Omental fat pad (tissue), 4 donors: ENCODE measurements at places on chromosomes 5 and 9.

- DNase-seq = no peak
Observed at GRCh38 chr9:137556069-137556838, 4.6 kb downstream of the MRPL41 start.

DNA sequence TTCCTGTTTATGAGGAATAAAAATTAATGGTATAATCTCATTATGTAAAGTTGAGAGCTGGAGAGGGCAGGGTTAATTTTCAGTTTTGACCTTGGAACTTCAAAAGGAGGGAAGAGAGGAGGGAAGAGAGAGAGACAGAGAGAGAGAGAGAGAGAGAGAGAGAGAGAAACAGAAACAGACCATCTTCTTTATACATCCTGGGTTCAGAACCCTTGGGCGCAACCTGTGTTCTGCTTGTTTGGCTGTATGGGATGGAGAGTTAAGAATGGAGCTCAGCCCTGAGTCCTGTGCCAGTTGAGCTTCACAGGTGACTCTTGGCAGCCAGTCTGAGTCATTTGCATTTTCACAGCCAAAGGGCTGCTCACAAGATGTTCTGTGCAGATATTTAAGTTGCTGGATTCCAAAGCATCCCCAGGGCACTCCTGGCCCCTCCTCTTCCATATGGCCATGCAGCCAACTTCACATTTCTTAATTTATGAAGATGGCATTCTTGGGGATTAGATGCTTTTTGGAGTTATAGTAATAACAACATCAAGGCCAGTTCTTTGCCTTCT is 143.5 kb downstream of the CARTPT start:
- no peak for DNase-seq

DNA sequence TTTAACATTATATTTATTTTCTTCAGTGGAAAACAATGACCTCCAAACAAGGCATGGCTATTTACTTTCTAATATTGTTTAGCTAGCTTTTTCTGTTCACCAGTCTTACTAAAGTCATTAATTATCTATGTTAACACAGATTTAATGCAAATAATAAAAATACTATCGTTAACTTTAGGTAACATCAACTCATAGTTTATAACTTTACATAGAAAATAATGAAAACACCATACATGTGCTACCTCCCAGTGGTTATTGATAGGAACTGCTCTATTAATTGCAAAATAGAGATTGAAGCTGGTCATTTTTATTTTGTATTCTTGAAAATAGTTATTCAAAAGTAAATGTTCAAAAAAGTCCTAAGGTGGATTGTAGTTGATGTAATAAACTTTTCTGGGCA is 78.3 kb upstream of the HCN1 start:
- no peak for DNase-seq

DNA sequence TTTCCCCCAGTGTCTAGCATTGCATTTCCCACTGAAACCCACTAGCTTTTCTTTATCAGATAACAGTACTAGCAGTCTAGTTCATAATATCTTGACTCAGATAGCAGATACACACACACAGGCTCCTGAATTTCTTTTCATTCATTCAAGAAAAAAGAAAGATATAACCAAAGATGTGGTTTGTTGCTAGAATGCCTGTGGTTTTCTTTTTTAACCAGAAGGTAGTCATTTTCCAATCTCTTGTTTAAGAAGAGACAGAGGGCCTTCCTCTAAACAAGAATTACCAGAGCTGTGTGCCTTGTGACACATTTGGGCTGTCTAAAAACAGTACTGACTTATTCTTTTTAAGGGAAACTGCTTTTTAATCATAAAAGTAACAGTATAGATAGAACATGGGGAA is 167.3 kb downstream of the PJA2 start:
- no peak for DNase-seq

- DNase-seq = no peak
Observed at GRCh38 chr9:1202512-1203280, 152.5 kb downstream of the DMRT2 start.

- no peak for DNase-seq
Observed at GRCh38 chr9:124297551-124297901, 39.8 kb downstream of the NEK6 start.

DNA sequence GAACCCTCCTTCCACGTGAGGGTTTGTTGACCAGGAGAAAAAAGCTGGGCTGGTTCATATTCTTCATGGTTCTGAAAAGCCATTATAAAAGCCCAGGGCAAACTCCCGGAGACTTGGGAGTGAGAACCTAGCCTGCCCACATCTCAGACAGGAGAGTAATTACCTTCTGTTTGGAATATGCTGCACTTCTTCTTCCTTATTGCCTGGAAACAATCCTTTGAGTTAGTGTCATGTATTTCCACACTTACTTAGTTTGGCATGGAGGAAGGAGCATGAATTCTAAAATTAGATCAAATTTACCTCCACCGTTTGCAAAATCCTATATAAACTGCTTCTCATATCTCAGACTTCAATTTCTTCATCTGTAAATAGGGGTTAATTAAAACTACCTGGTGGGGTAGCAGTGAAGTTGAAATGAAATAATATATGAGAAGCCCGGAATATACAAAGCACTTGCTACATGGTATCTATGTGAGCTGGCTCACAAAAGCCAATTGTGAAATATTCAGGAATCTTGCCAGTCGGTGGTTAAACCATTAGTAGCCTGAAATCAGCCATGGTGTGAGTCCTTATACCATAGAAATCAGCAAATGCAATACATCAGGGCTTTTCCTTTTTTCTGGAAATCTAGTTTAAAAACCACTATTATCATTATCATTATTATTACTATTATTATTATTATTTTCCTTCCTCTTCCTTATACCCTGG is 140.0 kb upstream of the RAD23B start:
- no peak for DNase-seq

- no peak for DNase-seq
Observed at GRCh38 chr5:92513067-92513466, 1068.0 kb downstream of the NR2F1-AS1 start.
